Effector memory CD8-positive, alpha-beta T cell (primary cell): ENCODE measurements at places on chromosomes 6 and 20.

GRCh38 chr6:13120483-13121482 lies 207.6 kb downstream of the TBC1D7 start:
- DNase-seq: no peak

- DNase-seq: no peak
Observed at GRCh38 chr20:25543068-25543467, 42.3 kb downstream of the NINL start.

DNA sequence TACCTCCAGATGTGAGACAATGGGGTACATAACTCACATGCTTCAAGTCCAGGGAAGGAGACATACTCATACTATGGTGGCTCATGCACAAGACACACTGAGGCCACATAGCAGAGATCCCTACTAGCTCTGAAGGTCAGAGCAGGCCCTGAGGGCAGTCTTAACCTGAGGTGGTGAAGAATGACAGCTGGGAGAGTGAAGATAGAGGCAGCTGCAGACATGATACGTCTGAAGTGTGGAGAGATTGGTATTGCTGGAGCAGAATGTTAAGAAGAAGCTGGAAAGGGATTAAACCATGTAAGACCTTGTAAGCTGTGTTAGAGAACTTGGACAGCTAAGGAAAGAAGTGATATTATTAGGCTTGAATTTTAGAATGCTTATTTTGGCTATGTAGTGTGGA lies 32.9 kb downstream of the PGM3 start:
- DNase-seq: no peak

- DNase-seq: no peak
Observed at GRCh38 chr20:4036351-4036750, 21.0 kb upstream of the RNF24 start.

GRCh38 chr6:125984311-125984710 lies 2.0 kb upstream of the TRMT11 start:
- DNase-seq: no peak

DNA sequence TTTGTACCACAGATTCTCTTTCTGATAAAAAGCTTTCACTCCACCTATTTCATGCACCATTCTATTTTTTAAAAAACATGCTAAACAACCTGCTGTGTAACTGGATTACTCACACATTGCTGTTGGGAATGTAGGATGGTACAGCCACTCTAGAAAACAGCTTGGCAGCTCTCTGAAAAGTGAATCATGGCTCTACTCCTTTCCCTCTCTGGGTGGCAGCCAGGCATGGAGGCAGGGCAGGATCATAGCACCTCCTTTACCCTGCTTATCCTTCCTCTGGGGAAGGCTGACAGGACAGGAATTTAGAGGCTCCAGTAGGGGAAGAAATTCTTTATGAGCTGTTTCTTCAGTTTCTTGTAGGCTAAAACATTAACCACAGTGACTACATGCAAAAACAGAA lies 6.7 kb upstream of the VNN2 start:
- no peak for DNase-seq

DNA sequence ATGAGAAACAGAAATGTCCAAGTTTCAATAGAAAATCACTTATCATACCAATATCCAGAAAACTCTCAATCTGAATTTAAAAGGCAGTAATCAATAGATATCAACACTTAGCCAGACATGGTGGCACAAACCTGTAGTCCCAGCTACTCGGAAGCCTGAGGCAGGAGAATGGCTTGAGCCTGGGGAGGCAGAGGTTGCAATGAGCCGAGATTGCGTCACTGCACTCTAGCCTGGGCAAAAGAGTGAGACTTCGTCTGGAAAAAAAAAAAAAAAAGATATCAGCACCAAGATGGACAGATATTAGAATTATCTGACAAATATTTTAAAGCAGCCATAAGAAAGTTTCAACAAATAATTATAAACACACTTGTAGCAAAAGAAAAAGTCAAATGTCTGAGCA lies 47.0 kb downstream of the TCP11 start:
- no peak for DNase-seq

GRCh38 chr6:133809406-133809805 lies 79.5 kb upstream of the TCF21 start:
- DNase-seq: no peak

- DNase-seq: no peak
Observed at GRCh38 chr20:60956194-60956593, 295.9 kb upstream of the CDH4 start.

DNA sequence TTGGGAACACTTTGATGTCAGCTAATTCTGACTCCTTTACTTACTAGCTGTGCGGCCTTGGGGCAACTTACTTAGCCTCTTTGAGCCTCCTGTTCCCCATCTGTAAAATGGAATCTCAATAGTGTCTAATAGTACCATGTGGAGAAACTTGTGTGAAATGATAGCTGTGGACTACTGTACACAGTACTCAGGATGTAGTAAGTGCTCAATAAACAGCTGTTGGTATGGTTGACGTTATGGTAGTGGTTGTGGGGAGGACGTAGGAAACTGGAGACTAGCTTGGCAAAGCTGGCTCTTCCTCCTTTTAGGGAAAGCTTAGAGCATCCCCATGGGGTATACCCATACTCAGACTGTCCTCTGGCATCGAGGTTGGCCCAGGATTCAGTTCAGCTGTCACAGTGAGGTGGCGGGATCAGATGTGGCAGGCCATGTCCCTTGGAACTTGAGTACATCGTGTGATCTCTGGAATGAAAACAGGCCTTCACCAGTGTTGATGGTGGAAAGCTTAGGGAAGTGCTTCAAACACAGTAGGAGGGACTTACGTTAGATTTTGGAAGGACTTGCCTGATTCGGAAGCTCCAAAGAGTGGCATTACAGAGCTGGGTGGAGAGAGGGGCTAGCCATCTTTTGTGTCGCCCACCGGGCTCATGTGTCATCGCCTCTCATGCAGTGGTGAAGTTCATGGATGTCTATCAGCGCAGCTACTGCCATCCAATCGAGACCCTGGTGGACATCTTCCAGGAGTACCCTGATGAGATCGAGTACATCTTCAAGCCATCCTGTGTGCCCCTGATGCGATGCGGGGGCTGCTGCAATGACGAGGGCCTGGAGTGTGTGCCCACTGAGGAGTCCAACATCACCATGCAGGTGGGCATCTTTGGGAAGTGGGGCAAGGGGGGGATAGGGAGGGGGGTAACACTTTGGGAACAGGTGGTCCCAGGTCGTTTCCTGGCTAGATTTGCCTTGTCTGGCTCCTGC lies 7.1 kb downstream of the VEGFA start:
- DNase-seq: no peak

- DNase-seq: no peak
Observed at GRCh38 chr6:7268362-7268761, 44.6 kb downstream of the SSR1 start.

- DNase-seq: no peak
Observed at GRCh38 chr6:43969158-43969981, 157.9 kb downstream of the MRPL14 start.

- no peak for DNase-seq
Observed at GRCh38 chr6:21772884-21773575, 179.5 kb downstream of the SOX4 start.

DNA sequence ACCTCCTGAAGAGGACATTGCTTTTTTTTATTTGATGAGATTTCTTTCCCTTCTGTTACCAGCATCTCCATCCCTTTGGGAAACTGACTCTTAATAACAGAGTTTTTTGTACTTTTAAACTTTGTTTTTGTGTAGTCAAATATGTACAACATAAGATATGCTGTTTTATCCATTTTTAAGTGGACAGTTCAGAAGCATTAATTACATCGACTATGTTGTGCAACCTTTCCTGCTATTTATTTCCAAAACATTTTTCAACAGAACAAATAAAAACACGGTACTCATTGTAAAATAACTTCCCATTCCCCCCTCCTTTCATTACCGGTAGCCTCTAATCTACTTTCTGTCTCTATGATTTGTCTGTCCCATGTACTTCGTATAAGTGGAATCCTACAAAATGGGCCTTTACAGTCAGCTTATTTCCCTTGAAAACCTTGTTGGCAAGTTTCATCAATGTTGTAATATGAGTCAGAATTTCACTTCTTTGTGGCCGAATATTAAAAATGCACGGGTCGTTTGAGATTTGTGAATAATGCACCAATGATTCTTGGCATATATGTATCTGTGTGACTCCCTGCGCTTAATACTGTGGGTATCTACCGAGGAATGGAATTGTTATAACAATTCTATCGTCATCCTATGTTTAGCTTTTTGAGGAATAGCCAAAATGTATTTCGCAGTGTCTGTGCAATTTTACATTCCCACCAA lies 11.1 kb upstream of the RIPK1 start:
- no peak for DNase-seq

GRCh38 chr20:34831936-34832335 lies 6.5 kb upstream of the NCOA6 start:
- no peak for DNase-seq

GRCh38 chr6:122020588-122021264 lies 378.7 kb upstream of the HSF2 start:
- DNase-seq: no peak

DNA sequence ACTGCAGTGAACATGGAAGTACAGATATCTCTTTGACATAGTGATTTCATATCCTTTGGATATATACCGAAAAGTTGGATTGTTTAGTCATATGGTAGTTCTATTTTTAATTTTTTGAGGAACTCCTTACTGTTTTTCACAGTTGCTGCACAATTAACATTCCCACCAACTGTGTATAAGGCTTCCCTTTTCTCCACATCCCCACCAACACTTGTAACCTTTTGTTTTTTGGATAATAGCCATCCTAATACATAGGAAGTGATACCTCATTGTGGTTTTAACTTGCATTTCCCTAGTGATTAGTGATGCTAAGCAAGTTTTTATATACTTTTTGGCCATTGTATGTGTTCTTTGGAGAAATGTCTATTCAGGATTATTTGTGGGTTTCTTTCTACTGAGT lies 45.1 kb upstream of the TENT5A start:
- DNase-seq: no peak

DNA sequence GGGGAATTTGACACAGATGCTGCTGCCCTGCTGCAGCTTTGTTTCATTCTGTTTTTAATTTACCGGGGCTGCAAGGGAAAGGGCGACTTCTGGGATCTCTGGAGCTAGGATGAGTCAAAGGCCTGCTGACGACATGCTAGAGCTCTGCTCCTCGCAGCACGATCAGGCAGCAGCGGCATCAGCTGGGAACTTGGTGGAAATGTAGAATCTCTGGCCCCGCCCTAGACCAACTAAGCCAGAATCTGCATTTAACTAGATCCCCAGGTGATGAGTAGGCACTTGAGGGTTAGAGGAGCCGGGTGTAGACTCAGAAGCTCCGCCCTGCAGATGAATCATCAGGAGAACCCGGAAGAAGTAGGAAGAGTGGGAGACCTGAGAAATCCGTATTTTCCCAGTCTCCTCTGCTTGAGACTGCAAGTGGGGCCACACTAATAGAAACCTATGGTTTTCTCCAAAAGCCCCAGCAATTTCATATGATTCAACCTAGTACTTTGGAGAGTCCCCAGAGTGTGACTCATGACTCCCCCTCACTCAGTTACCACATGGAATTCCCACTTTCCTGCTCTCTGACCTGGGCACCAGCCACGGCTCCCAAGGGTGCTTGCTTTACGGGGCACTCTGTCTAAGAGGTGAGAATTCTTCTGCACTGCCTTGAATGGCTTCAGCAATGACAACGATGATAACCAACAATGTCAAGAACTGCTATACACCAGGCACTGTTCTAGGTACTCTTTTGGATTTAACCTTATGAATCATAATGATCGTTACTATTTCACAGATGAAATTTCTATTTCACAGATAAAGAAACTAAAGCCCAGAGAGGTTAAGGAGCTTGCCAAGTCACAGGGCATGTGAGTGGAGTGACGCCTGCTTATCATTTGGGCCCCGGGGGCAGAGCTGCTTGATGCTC lies 18.1 kb downstream of the TUBB2B start:
- DNase-seq: no peak

DNA sequence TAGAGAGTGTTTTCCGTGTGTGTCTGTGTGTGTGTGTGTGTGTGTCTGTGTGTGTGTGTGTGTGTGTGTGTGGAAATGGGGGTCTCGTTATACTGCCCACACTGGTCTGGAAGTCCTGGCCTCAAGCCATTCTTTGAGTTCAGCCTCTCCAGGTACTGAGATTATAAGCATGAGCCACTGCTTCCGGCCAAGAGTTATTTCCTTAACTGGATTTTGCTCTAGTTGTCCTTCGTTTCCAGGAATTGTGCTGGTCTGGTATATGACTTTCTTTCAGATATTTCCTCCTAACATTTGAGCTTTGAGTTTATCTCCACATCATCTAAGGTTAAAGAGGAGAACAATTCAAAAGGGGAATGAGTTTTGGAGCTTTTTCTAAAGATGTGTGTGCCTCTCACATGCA lies 124.8 kb downstream of the SH3BGRL2 start:
- no peak for DNase-seq

DNA sequence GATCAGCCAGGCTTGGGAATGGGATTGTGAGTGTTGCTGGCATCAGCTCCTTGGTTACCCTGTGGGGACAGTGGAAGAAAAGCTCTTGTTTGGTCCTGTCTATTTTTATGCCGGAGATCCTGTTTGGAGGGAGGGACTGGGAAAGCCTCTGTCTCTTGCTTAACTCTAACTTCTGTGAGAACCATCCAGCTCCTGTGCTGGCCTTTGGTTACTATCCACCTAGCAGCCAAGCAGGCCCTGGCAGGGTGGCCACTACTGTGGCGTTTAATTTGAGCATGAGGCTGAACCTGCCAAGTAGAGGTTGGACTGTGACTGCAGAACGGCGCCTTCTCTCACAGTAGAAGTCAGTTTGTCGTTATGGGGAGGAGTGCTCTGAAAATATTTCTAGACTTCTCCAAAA lies 193.3 kb downstream of the UTRN start:
- DNase-seq: no peak

DNA sequence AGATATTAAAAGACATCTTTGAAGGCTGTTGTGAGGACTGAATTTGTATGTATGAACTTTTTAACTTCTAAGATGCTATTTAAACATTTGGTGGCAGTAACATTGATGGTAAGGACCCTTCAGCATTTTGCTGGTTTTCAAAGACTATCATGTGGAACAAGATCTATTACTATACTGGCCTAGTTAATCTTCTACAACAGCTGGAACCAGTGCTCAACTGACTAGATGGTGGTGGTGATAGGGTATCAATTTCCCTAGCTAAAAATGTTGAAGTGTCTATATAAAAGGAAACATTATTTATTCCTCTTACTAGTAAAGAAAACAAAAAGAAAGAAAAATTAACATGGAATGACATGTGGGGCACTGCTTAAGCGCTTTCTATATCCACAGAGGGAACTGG lies 195.7 kb downstream of the TASP1 start:
- no peak for DNase-seq

- no peak for DNase-seq
Observed at GRCh38 chr6:16540804-16541752, 220.2 kb downstream of the ATXN1 start.
